Bronchial smooth muscle cell (primary cell): ENCODE measurements at places on chromosomes 4 and X. TPM values are rescaled to one million over a fixed set of nuclear protein-coding genes. Genes with fewer than 3 reads are reported as not detected.

The SCD5 gene
- 11.6 and 14.2 TPM in 2 replicates for total RNA-seq

The RXFP1 gene
- 0.34 and 0.47 TPM in 2 replicates for total RNA-seq

The PRSS12 gene
- total RNA-seq = 40.7 and 76.3 TPM in 2 replicates

The GABRG1 gene
- total RNA-seq = not detected in 2 replicates
